Right lung (tissue), 10 donors: ENCODE measurements at places on chromosomes 5 and 9. TPM values are rescaled to one million over a fixed set of nuclear protein-coding genes. Genes with fewer than 3 reads are reported as not detected.

- no peak for DNase-seq
Measured at GRCh38 chr5:163727028-163727427, 221.6 kb downstream of the MAT2B start.

Gene DHX29
- polyA plus RNA-seq, result 42.1 TPM

DNA sequence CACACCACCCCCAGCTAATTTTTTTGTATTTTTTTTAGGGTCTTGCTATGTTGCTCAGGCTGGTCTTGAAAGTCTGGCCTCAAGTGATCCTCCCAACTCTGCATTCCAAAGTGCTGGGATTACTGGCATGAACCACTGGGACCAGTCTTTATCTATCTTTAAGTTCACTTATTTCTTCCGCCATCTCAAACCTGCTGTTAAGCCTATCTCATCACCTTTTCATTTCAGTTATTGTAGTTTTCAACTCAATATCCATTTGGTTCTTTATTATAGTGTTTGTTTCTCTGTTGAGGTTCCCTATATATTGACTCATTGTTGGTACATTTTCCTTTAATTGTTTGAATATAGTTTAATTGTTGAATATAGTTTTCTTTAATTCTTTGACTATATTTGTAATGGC lies 48.1 kb downstream of the GALNT12 start:
- DNase-seq, result no peak

- DNase-seq, result no peak
Measured at GRCh38 chr5:67401172-67401571, 204.6 kb upstream of the CD180 start.

GRCh38 chr5:133741396-133741795 lies 129.1 kb upstream of the FSTL4 start:
- no peak for DNase-seq

GRCh38 chr5:9263656-9264055 lies 282.2 kb downstream of the SEMA5A start:
- no peak for DNase-seq

DNA sequence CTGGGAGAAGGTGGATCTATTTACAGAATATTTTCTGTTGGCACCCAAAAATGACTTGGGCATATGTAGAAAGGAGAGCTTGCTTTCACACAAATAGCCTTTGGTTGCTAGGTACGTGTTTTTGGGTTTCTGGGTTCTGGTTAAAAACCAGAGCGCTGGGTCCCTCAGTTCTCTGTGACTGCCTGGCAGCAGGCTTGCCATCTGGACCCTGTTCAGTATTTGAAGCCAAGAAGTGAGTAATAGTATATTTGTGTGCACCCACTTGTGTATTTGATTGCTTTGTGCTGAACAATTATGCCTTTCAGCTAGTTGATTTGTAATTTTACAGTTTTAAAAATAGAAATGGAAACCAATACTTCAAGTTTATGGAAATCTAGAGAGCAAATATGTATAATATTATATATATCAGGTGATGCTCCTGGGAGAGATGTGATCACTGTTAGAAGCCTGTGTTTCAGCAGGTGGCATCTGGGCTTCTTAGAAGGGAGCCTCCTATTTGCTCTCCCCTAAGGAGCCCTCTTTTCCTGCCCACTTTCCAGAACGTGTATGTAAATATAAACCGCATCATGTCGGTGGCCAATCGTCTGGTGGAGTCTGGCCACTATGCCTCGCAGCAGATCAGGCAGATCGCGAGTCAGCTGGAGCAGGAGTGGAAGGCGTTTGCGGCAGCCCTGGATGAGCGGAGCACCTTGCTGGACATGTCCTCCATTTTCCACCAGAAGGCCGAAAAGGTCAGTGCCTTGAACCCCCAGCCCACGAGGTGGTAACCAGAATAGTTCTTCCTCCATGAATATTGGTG lies 153.6 kb downstream of the TRIO start:
- DNase-seq, result no peak

Gene OLFML2A
- 72.1 TPM for polyA plus RNA-seq

Gene AKNA
- polyA plus RNA-seq, result 38.6 TPM

Gene SEMA6A
- 38.5 TPM for polyA plus RNA-seq

Gene EIF4E1B
- polyA plus RNA-seq, result not detected
